Left ventricle myocardium superior (tissue), 1 donor: ENCODE measurements at places on chromosomes 2 and 18. TPM values are rescaled to one million over a fixed set of nuclear protein-coding genes. Genes with fewer than 3 reads are reported as not detected.

DNA sequence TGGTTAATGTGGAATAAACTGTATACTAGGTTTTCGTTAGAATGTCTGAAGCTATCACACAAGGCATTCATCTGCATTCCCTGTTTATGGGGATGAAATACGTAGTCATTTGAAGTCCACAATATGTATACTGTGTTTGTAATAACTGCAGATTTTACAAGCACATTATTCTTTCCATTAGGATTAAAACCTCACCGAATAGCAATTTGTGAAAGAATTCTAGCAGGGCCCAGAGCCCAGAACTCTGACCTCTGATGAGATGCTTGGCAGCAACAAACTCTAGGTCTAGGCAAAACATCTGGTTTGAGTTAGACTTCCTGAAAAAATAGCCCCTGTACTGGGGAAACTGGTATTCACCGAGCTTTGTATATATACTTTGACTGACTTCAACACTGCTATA lies 158.2 kb downstream of the SRBD1 start:
- DNase-seq, result peak; percentile 30

DNA sequence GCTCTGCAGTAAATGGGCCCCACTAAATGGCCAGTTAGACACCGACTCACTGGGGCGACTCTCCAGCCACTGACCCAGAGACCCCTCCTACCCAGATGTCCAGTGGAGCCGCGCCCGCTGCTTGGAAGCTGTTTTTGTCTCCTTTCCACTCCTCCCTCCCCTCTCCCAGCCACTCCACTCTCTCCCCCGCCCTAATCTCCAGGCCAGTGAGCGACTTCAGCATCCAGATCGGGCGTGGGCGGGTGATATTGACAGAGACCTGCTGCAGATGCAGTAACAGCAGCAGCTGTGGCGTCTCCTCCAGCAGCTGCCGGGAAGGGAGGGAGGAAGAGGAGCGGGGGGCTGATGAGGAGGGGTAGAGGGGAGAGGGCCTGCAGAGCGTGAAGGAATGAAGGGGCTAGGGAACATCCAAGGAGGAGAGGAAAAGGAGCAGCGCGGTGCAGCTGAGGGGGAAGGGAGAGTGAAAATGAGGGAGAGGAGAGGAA lies at the start of gene SCN7A:
Gene SCN7A, minus strand, starts transcription at position 110 of the 485 bp plus-strand sequence. CDS start 16,553 bp downstream, outside the sequence.
- peak; percentile 94 for DNase-seq

The FKBP7 gene
- total RNA-seq, result 8.8 TPM

The MOGAT1 gene
- total RNA-seq, result 0.25 TPM

GRCh38 chr2:143246815-143247744 lies 117.9 kb downstream of the ARHGAP15 start:
- peak; percentile 23 for DNase-seq

- no peak for DNase-seq
Observed at GRCh38 chr2:238031751-238032150, 29.1 kb upstream of the SCLY start.

DNA sequence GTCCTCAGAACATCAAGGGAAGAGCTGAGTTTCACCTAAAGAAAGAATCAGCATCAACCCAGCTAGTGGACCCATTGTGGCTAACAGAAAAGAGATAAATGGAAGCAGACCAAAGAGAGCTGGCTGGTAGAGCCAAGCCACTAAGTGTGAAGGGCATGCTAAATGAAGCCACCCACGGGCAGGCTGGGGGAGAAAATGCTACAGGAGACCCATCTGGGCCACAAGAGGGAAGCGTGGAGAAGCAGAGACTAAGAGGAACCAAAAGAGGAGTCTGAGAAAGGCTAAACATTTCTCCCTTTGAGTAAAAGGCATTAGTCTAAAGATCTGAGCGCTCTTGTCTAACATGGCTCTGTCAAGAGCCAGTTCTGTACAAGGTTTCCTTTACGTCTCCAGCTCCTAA lies 15.8 kb downstream of the CWC22 start:
- DNase-seq, result no peak

DNA sequence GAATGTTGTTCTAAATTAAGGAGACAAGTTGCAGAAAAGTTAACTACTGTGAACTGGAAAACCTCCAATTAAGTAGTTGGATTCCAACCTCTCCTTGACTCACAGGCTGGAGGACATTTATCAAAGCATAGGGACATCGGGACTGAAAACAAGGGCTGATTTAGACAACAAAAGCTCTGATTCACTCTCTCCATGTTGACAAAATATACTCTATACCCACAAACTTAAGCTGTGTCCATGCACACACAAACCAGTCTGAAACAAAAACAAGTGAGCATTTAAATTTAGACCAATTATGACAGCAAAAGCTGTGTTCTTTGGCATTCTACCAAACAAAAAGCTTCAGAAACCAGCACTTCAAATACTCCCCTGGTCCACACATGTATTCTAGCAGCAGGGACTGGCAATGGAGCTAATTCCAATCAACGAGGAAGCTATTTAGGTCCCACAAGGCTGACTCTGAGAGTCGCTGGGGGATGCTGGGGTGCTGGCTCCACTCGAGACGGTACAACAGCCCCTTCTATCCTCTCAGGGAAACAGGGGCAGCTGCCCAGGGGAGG lies 71.4 kb downstream of the NXPH2 start:
- DNase-seq, result no peak

DNA sequence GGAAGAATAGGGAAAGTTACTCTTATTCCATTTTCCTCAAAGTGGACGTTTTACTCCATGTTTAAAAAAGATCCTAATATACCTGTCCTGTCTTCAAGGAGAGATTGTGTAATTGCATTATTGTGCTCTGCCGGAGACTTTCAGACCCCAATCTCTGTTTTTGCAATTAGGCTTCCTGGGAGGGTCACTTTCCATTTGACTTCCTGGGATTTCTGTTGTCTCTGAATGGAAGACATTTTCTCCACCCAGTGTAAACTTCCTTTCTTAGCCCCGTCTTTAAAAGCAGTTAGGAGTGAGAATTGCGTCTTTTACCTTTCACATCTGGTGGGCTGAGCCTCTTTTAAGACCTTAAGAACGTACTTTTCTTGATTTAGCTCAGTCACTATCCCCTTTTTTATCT lies 63.0 kb downstream of the ZNF532 start:
- DNase-seq, result no peak

DNA sequence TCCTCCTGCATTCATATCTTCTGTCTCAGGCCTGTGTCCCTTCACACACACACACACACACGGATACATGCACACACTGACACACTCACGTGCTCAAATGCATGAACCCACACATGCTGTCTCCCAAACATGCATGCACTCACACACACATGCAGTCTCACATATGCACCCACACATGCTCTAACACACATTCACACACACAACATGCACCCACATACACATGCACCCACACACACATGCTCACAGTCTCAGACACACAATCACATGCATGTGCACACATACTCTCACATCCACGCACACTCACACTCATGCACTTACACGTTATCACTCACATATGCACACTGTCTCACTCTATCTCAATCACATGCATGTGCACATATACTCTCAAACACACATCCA lies 1.9 kb upstream of the CD226 start:
- DNase-seq, result no peak

DNA sequence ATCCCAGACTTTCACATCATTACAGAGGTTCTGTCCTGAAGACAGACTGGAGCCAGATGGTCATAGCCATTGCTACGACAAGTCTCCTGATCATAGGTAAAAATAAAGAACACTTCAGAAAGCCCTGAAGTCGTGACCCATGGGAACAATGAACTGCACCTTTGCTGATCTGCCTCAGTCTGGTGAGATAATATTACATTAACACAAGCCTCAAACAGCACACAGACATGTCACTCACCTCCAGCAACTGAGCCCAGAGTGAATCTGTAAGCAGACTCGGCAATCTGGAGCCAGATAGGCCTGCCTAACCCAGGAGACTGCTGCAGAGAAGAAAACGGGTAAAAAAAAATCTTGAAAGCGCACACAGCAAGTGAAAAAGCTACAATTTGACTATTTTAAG lies 79.2 kb downstream of the SLC25A12 start:
- no peak for DNase-seq

DNA sequence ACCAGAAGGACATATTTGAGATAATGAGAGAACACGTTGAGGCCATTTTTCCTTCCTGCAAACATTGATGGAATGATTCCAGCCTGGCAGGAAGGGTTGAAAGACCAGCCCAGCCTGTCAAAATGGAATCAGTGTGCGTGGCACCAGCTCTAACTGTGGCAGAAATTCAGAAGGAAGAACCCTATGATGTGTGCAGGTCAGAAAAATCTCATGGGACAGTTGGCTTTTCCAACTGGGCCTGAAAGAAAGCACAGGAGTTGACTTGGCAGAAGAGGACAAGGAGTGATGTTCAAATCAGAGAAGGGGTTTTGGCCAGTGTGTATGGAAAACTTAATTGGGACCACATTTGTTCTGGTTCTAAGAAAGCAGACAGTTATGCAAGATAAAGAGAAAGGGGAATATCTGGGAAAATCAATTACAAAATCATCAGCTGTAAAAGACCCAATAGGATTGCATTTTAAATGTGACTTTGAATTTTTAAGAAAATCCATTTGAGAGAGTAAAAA lies 192.8 kb upstream of the PID1 start:
- DNase-seq, result no peak

The POU3F3 gene
- not detected for total RNA-seq

The ANKRD53 gene
- 0.92 TPM for total RNA-seq

DNA sequence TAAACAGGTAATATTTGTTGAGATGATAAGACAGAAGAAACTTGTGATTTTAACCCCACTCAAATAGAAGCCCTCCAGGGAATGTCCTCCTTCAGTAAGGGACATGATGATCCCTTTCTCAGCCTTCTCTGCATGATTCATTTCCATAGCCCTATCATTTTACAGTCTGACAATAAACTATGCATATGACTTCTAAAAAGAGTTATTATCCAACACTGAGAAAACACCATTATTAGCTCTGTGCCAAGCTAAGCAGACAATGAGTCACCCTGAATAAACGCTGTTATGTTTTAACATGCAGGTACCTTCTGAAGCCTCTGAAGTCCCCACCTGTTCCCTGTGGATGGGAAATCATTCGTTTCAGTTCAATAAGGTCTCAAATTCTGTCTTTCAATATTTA lies 54.7 kb downstream of the DTNB start:
- DNase-seq, result no peak

The DCDC2C gene
- not detected for total RNA-seq

GRCh38 chr2:43898134-43898837 lies 59.5 kb downstream of the ABCG8 start:
- DNase-seq, result no peak

The FOXI3 gene
- total RNA-seq, result not detected

The RTTN gene
- 6.8 TPM for total RNA-seq
